Stimulated activated CD8-positive, alpha-beta memory T cell treated with anti-CD3 and anti-CD28 coated beads, Interleukin-7, amount 100 ng/mL, for 1 hour (primary cell): ENCODE measurements at places on chromosomes 3 and 15.

- DNase-seq, result no peak
These were observed 984.1 kb downstream of the EPHA3 start for GRCh38 chr3:90091549-90091948.

- DNase-seq, result no peak
These were observed 9.2 kb downstream of the CADM2 start for GRCh38 chr3:84967767-84968581.

DNA sequence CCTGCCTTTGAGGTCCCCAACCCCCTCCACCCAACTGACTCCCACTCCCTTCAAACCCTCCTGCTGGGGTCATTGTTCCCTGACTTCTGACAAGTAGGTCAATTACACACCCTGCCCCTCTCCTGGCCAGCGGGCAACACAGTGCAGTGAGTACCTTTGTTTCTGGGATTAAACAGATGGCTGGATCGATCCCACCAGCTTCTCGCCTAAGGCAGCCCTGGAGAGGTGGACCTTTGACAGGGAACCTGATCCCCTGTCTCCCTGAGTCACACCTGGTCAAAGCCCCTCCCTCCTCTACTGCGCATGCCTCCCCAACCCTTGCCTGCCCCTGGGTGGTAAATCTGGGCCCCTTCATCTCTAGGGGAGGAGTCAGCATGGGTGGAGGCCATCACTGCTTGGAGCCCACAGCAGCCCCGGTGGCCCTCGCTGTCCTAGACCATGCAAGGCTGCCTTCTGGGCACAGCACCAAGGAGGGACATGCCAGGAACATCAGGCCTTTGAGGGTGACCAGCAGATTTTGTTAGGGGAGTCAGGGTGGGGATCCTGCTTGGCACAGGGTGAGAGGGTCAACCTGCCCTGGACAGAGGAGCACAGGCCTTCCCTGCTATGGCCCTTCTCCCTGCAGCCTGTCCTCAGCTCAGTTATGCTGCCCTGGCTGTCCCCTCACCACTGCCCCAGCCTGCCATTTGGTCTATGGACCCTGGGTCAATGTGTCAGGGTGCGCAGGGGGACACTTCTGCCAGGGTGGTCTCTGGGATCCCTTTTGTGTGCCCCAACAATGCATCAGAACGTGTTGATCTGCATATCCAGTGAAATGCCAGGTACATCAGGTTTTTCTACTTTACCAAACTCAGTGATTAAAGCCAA is 9.8 kb upstream of the PRR23E start:
- no peak for DNase-seq

- DNase-seq, result no peak
These were observed 23.1 kb downstream of the ABHD6 start for GRCh38 chr3:58260733-58261132.

DNA sequence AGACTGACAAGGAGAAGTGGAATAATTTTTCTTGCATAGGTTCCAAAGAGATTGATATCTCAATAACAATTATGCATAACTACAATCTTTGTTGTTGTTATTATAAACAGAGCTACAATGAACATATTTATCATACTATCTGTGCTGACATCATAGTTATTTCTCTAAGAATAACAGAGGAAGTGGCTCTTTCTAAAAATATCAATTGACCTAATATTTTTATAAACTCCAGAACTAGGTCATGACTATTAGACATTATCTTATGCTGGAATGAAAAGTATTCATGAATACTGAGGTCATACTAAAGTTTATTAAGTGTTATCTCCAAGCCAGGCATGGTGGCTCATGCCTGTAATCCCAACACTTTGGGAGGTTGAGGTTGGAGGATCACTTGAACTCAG is 114.1 kb downstream of the DCLK3 start:
- DNase-seq, result no peak

DNA sequence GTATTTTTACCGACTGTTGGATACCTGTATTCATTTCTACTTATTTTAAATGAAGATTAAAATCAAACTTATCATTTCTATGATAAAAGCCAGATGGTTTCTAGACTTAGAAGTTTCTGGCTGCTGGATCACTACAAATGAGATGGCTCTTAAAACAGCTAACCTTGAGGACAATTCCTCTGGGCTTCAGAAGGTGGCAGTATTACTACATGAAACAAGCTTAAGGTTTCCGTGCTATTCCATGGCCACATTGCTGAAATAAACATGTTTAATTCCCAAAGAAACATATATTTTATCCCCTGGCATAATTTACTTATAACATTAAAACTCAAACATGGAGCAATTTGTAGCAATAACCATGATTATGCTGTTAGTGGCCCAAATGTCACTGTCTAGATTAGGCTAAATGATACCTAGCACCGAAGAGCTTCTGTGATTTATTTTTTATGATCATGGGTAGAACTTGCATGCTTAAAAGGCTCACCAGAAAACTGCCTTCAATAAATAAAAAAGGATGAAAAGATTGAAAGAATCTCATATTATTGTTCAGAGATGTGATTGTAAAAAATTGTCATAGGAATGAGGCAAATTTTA is 204.0 kb upstream of the NANOGP8 start:
- no peak for DNase-seq

DNA sequence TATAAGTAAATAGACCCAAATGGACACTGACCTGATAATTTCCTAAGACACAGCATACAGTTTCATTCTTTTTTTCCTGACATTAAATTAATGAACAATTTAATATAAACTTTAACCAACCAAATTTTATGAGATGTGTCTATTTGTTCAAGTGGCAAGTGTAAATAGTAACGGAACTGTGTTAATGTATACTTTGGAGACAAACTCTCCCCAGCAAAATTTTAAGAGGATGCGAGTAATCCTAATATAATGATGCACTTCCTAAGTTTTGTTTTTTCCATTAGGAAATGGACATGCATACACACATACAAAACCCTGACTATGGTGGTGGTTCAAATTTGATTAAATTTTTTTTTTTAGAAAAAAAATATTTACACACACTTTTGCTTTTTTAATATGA is 38.5 kb upstream of the MYH15 start:
- DNase-seq, result no peak

DNA sequence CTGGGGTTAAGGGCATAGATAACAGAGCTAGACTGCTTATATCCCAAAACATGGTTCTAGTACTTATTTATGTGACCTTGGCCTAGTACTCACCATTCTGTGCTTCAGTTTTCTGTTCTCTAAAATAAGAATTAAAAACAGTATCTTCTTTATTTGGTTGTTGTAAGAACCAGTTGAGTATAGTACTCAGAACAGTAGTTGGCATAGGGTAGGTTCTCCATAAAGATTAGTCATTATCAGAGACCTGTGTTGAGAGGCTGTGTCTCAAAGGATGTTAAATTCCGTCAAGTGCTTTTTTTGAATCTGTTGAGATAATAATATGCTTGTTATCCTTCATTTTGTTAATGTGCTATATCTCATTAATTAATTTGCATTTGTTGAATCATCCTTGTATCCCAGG is 47.4 kb upstream of the OSTN start:
- DNase-seq, result no peak

DNA sequence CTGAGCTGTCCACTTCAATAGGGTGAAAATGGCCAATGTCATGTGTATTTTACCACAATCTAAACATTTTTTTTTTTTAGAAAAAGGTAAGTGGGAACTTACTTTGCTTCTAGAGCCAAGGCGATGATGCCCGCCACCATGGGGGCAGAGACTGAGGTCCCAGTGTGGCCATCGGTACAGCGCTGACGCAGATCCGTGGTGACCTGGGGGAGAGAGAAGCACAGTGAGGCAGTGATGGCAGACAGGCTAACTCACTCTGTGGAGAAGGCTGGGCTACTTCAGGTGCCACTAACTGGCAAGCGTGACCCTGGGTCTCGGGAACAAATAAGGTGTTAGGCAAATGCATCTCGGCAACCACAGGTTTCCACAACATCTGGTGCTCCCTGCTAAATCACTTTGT is 94.3 kb upstream of the SNRPA1 start:
- no peak for DNase-seq

DNA sequence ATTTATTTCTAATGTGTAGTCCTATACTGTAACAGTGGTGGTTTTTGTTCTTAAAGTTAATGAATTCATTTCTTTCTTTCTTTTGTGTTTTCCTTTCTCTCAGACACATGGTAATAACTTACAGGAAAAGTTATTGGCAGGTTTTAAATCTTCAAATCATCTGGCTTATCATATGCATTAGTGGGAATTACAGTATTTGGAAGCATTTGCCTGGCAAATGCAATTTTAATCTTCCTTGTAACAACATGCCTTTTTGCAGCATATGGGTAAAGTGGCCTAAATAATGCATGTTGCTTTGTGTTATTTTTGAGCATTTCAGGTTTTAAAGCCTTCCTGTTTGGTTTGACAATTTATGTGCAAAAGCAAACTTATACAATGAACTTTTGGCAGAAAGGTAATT is 66.8 kb downstream of the GALK2 start:
- no peak for DNase-seq

GRCh38 chr3:73497646-73498406 is 126.9 kb downstream of the PDZRN3 start:
- no peak for DNase-seq

DNA sequence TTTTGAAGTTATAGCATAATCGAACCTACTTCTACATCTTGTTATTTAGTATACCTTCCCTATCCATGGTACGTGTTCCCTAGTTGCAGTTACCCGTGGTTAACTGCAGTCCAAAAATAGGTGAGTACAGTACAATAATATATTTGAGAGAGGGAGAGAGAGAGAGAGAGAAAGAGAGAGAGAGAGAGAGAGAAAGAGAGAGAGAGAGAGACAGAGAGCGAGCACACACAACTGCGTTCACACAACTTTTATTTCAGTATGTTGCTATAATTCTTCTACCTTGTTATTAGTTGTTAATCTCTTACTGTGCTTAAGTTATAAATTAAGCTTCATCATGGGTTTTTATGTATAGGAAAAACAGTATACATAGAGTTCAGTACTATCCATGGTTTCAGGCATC is 928.1 kb downstream of the TUSC7 start:
- no peak for DNase-seq

DNA sequence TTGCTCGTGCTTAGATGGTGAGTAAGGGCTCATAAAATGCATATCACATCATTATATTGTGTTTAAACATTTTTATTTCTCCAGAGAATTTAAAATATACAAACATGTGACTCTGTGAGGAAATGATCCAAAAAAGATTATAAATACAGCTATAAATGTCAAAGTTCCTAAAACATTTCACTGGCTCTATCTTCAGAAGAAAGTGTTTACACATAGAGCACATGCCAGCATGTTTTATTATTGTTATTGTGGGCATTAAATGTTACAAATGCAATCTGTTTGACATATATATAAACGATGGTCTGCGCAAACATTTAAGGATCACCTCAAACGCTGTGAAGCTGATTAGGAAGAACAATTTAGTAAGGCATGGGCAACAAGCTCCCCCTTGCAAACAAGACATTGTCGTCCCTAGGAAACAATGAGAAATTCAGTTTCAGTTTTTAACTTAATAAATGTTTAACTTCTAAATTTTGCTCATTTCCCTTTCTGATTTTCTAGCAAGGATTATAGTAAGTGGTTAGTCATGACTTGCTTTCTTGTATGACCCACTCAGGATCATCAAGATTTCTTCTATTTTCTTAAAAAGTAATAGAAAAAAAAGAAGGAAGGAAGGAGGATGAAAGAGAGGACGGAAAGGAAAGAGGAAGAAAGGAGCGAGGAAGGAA is 207.5 kb downstream of the SATB1 start:
- no peak for DNase-seq
